HCT116 (cell line): ENCODE measurements at places on chromosomes 7 and 10.

DNA sequence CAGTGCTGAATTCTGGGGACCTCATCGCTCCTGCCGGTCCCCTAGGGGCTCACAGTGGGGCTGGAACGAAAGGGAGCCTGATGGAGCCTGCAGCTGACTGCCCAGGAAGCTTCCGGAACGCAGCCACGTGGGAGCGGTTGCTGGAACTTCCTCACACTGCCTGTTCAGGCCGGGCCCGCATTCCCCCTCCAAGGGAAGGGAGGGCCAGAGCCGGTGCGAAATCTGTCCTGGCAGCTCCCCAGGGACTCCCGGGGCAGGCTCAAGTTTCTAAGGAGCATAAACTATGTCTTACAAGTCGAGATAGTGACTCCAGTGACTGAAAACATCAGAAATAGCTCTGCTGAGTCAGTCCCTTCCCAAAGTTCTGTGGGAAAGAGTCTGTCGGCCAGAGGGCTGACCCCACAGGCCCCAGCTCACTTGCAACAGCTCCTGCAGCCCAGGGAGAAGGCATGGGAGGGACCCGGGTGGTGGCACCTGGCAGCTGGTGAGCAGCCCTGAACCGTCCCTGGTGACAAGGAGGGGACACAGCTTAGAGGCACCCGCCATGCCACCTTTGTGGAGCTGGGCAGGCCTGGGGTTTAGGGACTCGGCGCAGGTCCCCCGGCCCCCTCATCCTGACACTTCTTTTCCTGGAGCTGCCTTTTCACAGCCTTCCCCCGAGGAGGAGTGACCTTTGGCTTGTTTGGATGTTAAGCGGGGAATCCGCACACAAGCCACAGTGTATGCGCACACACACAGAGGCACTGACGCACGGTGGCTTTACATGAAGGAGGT is 47.6 kb downstream of the PDGFA start:
- DNase-seq: no peak

DNA sequence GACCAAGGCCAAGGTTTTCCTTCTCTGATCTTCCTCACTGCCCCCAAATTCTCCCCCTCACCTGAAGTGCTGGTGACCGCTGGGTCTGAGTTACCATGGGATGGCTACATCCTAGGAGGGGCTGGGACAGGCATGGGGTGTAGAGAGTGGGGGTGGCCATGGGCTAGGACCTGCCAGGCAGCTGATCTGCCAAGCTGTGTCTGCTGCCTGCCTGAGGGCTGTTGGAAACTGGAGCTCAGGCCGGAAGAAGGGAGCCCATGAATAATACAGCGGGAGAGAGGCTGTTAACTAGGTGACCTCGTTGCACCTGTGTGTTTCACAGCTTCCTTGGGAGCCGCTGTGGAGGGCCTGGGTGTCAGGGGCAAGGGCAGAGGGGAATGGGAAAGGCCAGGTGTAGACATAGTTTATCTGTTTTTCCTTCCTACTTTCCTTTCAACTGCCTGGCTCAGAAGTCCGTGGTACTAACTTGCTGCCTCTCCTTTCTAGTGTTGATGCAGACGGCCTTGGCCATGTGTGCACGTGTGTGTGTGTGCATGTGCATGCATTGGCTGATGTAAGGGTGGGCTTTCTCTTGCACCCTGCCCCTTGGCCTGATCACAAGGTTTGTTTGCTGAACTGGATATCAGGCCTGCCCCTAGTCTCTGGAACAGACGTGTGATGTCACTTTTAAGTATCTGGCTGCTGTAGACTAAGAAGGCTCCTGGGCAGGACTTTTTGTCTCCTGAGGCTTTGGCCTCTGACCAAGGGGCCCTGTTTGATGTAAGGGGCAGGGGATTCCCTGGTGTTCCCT is 11.9 kb downstream of the CDH23 start:
- DNase-seq: no peak

DNA sequence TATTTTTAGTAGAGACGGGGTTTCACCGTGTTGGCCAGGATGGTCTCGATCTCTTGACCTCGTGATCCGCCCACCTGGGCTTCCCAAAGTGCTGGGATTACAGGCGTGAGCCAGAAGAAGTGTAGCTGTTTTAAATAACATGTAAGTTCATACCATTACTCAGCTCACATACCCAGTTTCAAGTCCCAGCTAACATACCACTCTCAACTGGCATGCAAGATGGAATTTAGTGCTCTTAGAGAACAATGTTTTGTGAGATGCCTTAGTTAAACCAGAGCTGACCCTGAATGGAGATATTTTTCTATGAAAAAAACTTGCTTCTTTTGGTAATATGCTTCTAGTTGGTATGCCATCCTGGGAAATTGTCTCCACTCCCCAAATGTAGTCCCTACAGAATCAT is 37.3 kb downstream of the HBP1 start:
- no peak for DNase-seq

DNA sequence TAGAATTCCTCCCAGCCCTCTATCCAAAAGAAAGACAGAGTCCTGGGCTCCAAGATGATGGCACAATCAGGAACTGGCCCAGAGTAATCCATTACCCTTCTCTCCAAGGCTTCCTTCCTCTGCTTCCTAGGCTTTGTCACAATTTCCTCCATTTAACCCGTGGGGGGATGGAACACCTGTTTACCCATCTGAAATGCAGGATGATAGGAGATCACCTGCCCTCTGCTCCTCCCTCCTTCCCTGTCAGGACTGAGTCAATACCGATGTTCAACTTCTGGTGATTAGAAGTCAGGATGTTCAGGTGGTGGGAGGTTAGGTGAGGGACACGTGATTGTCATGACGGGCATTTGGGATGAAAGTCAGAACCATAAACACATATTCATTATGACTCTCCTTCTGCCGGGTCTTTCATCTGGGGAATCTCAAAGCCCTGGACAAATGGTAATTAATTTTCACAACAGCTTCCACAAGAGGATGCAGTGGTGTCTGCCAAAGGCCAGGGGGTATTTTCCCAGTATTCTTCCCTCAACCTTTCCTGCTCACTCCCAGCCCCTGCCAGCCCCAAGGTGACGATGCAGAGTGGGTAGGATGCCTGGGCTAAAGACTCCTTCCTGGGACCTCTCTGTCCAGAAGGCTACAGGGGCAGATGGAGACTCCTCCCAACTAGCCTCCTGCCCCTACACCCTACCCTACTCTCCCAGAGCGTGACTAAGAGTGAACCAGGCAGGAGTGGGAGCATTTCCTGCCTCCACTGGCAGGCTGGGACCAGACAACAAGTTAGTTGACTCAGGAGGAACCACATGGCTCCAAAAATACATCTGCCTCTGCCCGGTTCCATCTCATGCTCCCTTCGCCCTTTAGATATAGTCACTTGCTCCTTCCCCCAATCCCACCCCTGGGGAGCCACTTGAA is 27.9 kb downstream of the DUSP5 start:
- no peak for DNase-seq

DNA sequence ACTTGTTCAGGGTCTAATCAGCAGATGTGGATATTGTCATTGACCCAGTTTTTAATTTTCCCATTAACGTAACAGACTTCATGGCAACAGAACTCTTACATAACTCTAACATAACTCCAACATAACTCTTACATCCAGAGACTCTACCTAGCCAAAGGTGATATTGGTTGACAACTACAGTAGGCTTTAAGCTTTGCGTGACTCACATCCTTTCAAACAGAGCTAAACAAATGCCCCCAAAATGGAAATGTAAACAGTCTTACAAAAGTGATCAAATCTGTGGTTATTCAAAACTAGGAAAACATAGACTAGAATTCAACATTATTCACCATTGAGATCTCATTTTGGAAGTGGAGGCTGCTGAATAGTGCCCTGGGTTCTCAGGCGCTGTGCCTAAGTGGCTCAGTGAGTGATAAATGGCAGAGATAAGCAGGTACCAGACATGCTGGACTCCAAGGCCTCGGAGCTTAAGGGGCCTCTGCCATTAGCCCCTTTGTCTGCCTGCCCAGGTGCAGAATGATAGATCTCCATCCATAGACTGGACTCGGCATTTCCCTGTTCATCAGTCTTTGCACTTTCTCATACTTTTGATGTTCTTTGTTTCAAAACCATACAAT is 34.3 kb upstream of the BTBD16 start:
- no peak for DNase-seq
